ENCODE measurements at places on chromosomes 12 and 14.

DNA sequence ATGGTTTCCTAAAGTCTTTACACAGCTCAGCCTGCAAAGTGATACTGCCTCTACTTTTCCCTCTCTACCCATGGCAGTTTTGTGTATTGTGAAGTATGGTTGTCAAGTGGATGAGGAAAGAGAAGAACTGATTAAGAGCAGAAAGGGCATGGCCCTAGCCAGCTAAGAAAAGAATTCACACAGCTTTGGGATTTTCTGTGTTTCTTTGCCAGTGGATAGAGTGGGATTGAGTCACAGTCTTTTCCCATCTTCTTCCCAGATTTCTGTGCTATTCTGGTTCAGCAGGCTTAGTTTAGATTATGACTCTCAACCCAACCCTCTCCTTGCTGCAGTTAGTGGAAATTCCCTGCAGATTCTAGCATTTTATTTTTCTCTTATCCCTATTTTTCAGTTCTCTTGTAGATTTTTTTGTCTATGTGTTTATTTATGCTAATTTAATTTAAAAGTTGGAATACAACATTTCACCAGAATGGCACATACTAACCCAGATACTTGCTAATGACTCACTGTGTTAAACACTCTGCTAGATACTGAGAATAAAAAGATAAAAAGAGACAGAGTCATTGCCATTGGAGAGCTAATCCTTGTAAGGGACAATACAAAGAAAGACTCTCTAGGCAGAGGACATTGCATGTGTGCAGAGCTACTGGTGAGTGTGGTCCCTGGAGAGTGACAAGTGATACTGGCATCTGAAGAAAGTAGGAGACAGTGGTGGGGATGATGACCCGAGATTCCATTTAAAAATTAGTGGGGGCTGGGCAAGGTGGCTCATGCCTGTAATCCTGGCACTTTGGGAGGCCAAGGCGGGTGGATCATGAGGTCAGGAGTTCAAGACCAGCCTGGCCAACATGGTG, 106.3 kb downstream of the ST8SIA1 start:
- DNase-seq, result no peak

DNA sequence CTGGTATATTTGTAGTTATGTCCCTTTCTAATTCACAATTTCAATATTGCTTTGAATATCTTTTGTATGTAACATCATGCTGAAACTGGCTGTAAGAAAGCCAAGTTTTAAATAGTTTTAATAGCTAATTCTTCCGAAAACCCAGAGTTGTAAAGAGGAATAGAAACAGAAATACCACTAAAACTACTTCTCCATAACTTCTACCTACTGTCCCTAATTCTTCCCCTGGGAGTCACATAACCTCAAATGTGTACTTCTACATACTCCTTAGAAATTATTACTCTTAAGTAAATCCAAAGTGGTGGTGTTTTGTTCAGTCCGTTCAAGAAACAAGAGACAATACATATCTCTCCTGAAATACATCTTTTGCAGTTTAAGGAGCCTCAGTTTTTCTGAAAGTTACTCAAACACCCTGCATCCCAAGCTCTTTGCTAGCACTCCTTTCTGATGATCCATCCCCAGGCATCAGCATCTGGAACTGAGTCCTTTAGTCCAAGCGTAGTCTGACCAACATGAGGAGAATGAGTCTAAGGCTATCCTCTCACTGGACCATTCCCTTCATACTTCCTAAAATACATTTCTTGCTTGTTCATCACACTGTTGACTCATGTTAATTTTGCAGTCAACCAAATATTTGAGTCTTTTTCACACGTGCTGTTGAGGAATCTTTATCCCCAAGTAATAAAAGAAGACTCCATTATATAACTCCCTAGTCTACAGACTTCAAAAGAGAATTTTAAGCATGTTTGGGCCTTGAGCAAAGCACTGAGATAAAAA, 214.3 kb upstream of the NUDT4 start:
- no peak for DNase-seq

DNA sequence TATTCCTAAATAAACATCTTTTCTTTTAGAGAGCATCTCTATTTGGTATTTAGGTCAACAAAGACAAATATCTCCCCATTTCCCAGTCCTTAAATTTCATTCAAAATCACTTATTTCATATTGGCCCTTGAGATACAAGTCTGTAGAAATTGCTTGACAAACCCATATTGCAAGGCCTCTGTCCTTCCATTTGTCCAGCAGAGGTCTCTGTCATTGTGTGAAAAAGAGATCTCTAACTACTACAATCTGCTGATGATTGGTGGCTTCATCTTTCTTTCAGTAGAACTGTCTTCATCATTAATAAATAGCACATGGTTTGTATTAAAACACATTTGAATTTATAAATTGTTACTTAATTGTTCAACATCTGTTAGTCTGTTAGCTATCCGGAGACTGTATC, 252.6 kb downstream of the ACSS3 start:
- DNase-seq, result no peak

- DNase-seq, result no peak
These were observed 65.1 kb upstream of the KTN1 start for GRCh38 chr14:55514819-55515490.

- no peak for DNase-seq
These were observed 103.9 kb downstream of the ALG10 start for GRCh38 chr12:34126239-34126641.

DNA sequence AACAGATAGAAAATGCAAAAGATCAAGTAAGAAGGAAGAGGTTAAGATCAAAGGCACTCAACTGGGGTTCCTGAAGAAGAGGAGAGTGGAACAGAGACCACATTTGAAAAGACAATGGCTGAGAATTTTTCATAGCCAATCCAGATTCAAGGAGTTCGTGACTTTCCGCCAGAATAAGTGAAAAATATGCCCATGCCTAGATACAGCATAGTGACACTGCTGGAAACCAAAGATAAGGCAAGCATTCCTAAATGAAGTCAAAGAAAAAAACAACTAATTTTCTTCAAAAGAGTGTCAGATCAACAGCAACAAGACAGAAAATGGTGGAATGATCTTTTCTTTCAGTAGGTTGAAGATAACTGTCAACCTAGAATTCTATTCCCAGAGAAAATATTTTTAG, 47.5 kb downstream of the EGLN3 start:
- no peak for DNase-seq

GRCh38 chr14:94620597-94620996, 8.4 kb downstream of the SERPINA3 start:
- DNase-seq, result no peak

DNA sequence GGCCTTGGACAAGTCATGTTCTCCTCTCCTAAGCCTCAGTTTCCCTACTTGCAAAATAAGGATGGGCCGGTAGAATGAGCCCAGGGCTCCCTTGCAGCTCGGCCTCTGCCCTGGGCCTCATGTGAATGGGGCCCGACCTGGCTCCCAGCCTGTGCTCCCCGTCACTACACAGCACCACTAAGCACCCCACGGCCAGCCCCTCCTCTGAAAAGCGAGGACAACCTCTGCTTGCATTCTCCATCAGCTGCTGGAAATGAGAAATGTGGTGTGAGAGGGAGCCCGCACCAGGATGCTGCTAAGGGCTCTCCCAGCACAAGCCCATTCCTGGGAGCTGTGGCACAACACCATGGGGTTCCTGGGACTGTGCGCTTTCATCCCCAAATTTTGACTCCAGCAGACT, 10.2 kb downstream of the SLC25A47 start:
- DNase-seq, result no peak

- DNase-seq, result no peak
These were observed 16.2 kb downstream of the GPRC5A start for GRCh38 chr12:12907552-12907951.

GRCh38 chr12:24200010-24200409, 250.5 kb upstream of the SOX5 start:
- no peak for DNase-seq

- no peak for DNase-seq
These were observed 24.6 kb downstream of the EXOC5 start for GRCh38 chr14:57244106-57244505.

- DNase-seq, result no peak
These were observed 14.9 kb upstream of the IRF2BPL start for GRCh38 chr14:77043177-77043983.

GRCh38 chr12:71725011-71725410, 29.7 kb upstream of the RAB21 start:
- no peak for DNase-seq

GRCh38 chr12:91226951-91227350, 44.3 kb upstream of the DCN start:
- no peak for DNase-seq

GRCh38 chr14:32009976-32010581, 67.0 kb upstream of the ARHGAP5 start:
- DNase-seq, result no peak

GRCh38 chr12:68970951-68971350, 38.0 kb upstream of the CPM start:
- DNase-seq, result no peak

DNA sequence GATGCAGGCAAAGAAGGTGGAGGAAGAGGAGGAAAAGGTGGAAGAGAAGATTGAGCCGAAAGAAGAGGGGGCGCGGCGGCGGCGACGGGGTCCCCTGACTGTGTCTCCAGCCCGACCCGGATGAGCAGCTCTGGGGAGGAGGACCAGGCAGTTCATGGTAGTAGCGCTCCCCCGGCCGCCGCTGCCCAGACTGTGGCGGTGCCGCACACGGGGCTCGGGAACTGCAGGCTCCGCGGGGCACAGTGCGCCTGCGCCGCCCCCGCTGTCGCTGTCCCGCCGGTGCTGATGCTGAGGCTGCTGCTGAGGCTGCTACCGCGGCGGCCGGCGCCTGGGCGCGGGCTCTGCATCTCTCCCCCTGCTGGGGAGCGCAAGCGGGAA, at the start of gene KCNH5:
Gene KCNH5, minus strand, starts transcription at position 225 of the 378 bp plus-strand sequence. CDS start 272 bp downstream, outside the sequence.
- DNase-seq, result no peak

GRCh38 chr14:54929556-54929955, 26.9 kb upstream of the GCH1 start:
- DNase-seq, result no peak

DNA sequence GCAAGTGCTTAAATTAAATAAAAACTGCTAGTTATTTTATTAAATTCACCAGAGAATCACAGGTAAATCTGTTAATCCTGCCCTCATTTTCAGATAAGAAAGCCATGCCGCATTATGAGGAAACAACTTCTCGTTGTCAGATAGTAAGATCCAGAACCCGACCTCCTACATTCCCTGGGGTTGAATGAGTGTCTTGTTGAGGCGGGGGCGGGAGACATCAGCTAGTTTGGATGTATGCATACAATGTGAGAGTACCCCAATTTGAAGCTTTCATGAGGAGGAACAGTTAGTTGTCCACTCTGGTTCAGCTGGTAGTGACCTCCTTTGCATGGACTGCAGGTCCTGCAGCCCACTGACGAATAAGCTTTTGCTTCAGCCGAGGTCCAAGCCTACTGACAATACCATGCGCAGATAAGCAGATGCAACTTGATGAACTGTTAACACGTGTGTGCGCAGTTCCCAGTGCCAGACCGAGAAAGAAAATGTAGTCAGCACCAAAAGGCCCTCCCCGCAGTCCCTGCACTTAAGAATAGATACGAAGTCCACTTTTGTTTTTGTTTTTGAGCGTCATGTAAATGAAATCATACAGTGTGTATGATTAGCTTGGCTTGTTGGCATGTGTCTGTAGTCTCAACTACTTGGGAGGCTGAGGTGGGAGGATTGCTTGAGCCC, 34.9 kb downstream of the EVL start:
- no peak for DNase-seq

GRCh38 chr14:77786148-77786547, 13.8 kb upstream of the ADCK1 start:
- no peak for DNase-seq

GRCh38 chr12:104682790-104683279, 226.1 kb downstream of the CHST11 start:
- DNase-seq, result no peak

- DNase-seq, result no peak
These were observed 282.4 kb downstream of the ZFP36L1 start for GRCh38 chr14:68510201-68511128.

- no peak for DNase-seq
These were observed 48.7 kb upstream of the CDKN3 start for GRCh38 chr14:54348001-54348611.

GRCh38 chr12:79897617-79898016, 37.3 kb downstream of the PPP1R12A start:
- no peak for DNase-seq

- DNase-seq, result no peak
These were observed 145.0 kb downstream of the SLC38A6 start for GRCh38 chr14:61125867-61126572.

DNA sequence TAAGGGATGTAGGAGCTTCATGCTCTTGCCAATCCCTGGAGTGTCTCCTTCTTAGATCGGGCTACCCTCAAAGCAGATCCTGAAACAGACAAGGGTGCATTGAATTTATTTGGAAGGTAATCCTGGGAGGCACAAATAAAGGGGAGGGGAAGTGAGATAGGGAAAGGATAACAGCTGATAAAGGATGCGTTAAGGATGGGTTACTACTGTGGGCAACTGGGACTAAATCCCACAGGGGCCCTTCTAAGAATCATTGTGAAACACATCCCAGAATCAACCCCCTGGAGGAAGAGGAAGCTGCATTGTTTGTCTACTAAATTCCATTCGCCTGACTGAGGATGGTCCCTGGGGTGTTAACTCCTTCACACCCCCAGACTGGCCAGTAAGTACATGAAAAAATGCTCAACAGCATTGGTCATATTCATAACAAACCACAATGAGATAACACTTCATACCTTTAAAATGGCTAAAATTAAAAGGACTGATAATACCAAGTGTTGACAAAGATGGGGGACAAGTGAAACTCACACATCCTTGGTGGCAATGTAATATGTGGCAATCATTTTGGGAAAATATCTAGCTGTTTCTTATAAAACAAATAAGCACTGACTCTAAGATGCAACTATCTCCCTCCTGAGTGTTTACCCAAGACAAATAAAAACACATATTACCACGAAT, 37.0 kb upstream of the CMKLR1 start:
- no peak for DNase-seq

GRCh38 chr12:15862840-15863239, 19.3 kb upstream of the STRAP start:
- no peak for DNase-seq

Data from caudate nucleus (tissue), 63 donors.